ENCODE measurements at places on chromosomes 11 and 22. TPM values are rescaled to one million over a fixed set of nuclear protein-coding genes. Genes with fewer than 3 reads are reported as not detected.

GRCh38 chr11:133134314-133135173, 397.8 kb downstream of the OPCML start:
- DNase-seq, result peak; percentile 67

GRCh38 chr11:108965306-108966001, 300.6 kb downstream of the DDX10 start:
- no peak for DNase-seq

- DNase-seq, result peak; percentile 86
These were observed at the start of gene NRXN2 for GRCh38 chr11:64723117-64723906. NRXN2 (minus strand) TSS chr11:64723197; CDS start chr11:64713699, 9,498 bp downstream.

GRCh38 chr11:16356057-16356760, at the start of gene SOX6:
SOX6 (minus strand) TSS chr11:16356546; CDS start chr11:16341248, 15,298 bp downstream.
- no peak for DNase-seq

DNA sequence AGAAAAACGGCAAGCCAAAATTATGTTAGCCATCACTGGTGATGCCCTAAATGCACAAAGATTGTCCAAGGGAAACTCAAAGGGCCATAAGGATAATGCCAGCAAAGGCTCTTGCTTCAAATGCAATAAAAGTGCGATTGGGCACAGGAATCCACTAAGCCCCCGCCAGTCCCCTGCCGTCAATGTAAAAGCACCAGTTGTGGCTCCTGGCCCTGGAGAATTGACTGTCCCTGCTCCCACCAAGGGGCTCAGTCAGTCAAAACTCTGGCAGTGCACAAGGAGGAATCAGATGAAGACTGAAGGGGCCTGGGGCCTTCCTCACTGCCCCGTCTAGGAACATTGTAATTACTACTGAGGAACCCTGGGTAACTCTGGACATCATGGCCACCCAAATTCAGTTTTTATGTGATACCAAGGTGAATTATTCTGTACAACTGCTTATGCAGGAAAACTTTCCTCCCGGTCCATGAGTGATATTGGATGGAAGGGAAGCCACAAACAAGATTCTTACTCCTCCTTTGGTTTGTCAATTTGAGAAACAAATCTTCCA, 85.6 kb downstream of the PIWIL4 start:
- DNase-seq, result no peak

DNA sequence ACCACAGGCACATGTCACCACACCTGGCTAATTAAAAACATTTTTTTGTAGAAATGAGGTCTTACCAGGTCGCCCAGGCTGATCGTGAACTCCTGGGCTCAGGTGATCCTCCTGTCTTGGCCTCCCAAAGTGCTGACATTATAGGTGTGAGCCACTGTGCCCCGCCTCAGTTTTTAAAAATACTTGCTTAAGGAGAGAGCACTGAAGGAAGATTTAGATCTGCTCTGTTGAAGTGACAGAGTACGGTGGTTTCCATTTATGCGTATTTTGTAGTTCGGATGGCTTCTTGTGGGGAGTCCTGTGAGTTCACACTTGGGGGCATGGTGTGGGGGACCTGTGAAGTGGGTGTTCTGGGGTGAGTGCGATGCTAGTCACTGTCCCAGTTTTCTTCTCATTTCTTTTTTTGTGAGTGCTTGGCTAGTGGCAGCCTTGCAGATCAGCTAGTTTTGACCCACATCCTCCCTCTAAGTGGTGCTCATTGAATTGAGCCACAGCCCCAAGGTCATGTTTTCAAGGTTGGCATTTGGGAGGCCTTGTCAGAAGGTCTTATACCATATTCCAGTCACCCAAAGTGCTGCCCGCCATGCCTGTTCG, 31.5 kb downstream of the PTPRJ start:
- no peak for DNase-seq

DNA sequence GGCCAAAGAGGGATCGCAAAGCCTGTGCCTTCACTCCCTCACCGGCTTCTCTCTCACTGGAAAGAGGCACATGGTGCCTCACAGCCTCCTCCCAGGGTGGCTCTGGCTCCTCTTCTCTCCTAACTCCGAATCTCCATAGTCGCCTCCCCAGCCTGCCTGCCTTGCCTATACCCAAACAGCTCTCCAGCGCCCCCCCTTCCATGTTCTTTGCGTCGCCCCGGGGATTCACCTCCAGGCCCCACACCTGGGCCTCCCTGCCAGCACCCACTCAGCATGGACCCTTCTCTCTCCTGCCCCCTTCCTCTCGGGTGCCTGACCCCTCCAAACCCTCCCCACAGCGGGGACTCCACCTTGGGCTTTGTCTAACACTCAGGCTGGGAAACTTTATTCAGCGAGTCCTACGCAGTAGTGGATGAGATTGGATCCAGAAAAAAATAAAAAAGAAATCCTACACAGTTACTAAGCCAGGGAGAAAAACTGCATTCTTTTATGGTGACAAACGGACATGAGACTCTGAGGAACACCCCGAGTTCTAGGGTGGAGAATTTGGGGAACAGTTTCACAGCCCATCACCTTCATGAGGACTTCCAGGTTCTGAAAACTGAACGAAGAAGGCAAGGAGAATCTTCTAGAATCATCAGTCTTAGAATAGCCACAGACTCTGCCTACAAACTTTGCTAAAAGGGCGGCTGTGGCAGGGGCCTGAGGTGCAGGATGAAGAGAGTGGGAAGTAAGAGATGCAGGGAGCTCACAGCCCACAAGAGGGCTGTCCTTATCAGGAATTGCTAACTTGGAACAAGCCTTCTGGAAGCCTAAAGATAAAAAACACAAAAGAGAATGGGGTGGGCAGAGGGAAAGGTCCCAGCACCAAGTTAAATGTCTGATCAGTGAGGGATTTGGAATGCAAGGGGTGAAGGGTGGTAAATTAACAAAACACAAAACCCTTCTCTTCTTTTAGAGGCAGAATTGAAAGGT, 5.3 kb downstream of the PPM1F start:
- no peak for DNase-seq

- DNase-seq, result no peak
These were observed 37.7 kb downstream of the IGLL5 start for GRCh38 chr22:22925146-22925804.

GRCh38 chr11:64060861-64061444, 25.2 kb downstream of the FLRT1 start:
- peak; percentile 72 for DNase-seq

GRCh38 chr22:22235558-22235957, 9.0 kb upstream of the VPREB1 start:
- no peak for DNase-seq

DNA sequence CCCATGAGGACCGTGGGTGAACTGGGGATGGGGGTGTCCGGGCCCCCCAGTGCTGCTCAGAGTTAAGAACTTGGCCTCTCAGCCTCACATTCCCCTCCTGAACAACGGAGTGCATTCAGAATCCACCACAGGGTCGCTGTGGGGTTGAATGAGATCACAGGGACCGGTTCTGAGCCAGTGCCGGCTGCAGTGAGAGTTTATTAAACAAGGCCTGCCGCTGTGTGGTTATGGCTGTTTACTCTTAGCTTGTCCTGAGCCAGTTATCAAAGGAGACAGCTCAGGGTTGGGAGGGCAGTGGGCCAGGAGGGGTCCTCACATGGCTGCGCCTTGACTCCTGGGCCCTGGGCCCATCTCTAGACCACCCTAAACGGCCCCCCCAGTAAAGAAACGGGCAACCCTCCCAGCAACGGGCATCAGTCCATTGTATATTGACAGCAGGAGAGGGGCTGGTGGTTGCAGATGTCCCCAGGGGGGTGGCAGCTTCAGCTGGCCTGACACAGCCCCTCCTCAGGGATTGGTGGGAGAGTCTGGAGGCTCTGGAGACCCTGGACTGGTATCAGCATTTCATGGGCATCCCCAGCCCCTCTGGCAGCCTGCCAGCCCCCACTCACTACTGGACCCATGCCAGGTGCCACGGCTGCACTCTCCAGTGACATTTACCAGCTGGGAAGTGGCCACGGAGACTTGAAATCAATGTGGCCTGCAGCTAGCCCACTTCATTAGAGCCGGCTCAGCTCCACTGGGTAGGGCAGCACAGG, 15.1 kb upstream of the CABP7 start:
- no peak for DNase-seq

DNA sequence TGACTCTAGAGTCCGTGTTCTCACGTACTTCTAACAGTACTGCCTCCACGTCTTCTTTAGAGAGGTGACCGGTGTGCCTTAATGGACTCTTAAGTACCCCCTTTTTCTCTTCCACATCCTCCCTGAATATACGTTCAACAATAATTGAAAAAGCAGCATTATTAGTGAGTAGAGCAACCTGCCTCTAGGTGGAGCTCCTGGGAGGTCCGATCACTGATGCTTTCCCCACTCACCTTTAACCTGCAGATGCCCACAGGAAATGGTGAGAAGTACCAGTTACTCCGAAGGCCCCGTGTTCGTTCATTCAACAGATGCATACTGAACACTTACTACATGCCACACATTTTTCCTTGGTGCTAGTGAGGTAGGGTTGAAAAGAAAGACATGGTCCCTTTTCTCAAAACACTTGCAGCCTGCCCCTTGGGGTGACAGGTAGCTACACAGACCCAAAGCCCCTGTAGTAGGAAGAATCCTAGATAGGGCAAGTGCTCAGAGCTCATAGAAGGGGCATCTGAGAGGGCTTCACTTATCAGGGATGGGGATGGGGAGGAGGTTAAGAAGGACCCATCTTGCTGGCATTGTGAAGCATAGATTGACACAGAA, 72.7 kb downstream of the FEZ1 start:
- no peak for DNase-seq

DNA sequence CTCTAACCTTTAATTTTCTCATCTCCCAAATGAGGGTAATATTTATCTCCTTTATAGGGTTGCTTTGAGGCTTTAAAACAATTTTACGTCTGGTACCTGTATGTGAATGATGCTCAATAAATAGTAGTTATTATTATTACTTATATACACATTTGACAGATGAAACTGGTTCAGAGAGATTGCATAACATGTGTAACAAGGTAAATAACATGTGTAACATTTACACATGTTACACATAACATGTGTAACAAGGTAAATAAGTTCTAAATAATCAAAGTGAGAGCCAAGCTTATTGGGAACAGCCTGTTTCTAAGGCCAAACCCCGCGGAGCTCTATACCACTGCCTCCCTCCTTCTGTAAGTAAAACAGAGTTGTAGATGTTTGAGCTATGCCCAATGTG, 100.9 kb downstream of the MPPED2 start:
- no peak for DNase-seq

DNA sequence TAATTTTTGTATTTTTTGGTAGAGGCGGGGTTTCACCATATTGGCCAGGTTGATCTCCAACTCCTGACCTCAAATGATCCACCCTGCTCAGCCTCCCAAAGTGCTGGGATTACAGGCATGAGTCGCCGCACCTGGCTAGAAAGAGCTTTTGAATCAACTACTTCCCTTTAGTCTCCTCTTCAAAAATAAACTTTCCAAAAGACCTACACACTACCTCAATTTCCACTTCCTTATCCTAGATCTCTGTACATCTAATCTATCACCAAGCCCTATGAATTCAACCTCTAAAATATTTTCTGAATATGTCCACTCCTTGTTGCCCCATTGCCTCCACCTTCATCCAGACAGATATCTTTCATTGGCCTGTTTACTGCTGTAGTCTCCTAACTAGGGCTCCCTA, 13.1 kb upstream of the DDX6 start:
- no peak for DNase-seq

DNA sequence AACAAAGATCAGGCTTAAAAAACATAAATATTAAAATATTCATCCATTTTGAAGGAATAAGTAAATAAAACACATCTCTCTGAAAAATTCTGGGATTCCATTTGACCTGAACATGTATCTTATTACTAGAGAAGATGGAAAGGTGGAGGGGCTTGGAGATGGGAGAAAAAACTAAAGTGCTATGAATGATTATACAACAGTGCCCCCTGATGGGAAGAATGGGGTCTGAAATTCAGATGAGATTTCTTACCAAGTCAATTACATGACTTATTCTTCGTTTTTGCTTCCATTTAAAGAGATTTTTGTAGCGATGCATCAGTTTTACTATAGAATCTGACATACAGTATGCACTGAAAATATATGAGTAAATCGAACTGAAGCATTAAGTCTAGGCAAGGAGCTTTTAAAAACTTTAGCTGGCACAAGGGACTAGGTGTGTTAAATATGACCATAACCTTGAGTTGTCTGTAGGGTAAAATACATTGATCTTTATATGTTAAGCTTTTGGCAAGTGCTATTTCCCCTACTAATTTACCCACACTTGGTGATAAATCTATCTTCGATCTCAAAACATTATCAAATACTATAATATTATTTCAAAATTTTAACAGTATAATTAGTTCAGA, 718.8 kb downstream of the CNTN5 start:
- DNase-seq, result no peak

DNA sequence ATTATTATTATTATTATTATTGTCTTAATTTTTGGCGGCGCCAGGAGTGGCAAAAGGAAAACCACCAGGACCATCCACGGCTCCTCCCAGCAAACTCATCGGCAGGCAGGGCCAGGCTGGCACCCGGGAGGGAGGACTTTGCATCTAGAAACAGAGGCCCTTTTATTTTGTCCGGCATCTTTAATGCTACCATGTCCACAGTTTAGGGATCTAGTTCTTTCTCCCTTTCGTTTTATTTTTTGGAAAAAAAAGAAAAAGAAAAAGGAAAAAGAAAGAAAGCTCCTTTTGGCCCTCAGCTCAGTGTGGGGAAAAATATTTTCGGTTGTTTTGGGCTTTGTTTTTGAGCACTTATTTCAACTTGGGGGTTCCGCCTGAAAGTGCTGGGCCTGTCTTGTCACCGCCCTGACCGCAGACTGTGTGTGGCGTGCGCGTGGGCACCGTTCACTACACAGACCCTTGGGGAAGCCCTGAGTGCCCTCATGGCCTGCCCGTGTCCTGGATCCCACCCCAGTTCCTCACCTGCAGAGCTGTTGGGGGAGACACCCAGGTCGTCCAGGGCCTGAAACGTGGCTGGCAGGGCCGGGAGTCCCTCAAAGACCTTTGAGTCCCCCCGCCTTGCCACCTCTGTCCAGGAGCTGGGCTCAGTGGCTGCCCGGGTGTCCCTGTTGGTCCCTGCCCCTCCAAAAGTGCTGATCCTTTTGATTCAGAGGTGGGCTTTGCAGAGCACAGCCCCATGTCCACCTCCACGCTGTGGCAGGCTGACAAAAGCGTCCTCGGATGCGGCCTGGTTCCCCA, 69.1 kb upstream of the PPARA start:
- peak; percentile 45 for DNase-seq

GRCh38 chr22:44616882-44617655, 84.9 kb upstream of the PRR5 start:
- DNase-seq, result peak; percentile 37

DNA sequence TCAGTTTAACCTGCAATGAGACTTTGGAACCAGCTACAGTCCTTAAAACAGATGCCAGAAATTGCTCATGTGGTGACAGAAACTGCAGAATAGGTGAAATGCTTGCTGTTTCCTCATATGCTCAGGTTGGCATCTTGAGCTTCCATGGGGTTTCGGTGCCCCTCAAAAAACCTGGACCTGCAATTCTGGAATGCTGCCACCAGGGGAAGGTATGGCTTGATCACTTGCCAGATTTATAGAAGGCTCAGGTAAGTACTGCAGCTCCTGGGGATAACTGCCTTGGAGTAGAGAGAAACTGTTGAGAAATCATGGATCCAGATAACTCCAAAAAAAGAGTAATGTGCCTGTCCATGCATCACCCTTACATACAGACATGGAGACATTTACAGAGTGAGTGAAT, 113.0 kb downstream of the CTTN start:
- no peak for DNase-seq

Gene MFRP
- total RNA-seq, result not detected

Gene FAM180B
- total RNA-seq, result 0.53 TPM

Gene DKK3
- 111 TPM for total RNA-seq

Gene OR52H1
- 0.35 TPM for total RNA-seq

Gene TRIM6
- total RNA-seq, result 3.7 TPM

Gene CDC42EP1
- 46.0 TPM for total RNA-seq

Gene SLC22A9
- not detected for total RNA-seq

Gene TBX1
- total RNA-seq, result 13.5 TPM

Data from lower lobe of right lung (tissue), 2 donors.